ENCODE measurements at places on chromosomes 4 and X.

GRCh38 chr4:39637221-39637585 is 1.5 kb downstream of the SMIM14 start:
- DNase-seq = no peak

DNA sequence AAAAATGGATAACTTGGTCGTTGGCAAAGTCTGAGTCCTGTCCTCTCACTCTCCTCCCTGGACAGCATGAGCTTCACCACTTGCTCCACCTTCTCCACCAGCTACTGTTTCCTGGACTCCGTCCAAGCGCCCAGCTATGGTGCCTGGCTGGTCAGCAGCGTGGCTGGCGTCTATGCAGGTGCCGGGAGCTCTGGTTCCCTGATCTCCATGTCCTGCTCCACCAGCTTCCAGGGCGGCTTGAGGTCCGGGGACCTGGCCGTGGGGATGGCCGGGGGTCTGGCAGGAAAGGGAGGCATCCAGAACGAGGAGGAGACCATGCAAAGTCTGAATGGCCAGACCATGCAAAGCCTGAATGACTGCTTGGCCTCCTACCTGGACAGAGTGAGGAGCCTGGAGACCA is 100.8 kb downstream of the NCAPG start:
- DNase-seq = no peak

DNA sequence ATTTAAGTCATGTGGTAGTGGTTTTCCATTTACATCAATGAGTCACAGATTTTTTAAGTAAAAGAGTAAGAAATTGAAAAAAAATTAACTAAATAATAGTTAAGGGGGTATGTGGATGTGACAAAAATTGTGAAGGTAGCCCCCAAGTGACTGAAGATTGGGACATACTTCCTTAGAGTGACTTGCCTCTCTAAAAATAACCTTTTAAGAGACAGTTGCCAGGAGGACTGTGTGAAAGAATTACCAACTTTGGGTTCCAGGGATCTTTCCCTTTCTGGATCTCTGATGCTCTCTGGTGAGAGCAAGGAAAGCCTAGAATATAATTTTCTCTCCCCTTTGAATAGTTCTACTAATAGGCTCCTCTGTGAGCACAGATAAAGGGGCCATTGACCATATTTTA is 42.7 kb downstream of the NHSL2 start:
- DNase-seq = no peak

GRCh38 chrX:127085939-127086338 is 266.4 kb downstream of the PRR32 start:
- no peak for DNase-seq

GRCh38 chrX:23797371-23798128 is 14.6 kb downstream of the SAT1 start:
- DNase-seq = no peak

GRCh38 chr4:15794905-15795304 is 16.8 kb downstream of the CD38 start:
- DNase-seq = no peak

GRCh38 chr4:74161666-74162450 is 3.9 kb downstream of the MTHFD2L start:
- DNase-seq = no peak

- no peak for DNase-seq
Observed at GRCh38 chrX:111339212-111339611, 68.9 kb upstream of the CAPN6 start.

DNA sequence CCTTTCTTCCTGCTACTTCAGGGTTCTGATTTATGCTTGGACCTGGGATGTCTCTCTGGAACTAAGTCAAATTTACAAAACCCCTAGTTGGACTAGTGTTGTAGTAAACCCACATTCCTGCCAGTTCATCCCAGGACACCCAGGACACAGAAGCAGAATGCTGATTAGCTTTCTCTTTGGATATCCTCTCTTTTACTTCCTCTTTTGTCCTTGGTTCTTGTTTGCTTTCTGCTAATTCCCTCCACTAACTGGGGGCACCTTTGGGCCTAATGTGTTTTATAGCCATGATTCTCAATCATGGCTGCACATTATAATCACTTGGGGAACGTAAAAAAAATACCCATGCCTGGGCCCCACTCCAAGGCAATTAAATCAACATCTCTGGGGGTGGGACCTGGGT is 42.5 kb downstream of the LANCL3 start:
- DNase-seq = no peak

DNA sequence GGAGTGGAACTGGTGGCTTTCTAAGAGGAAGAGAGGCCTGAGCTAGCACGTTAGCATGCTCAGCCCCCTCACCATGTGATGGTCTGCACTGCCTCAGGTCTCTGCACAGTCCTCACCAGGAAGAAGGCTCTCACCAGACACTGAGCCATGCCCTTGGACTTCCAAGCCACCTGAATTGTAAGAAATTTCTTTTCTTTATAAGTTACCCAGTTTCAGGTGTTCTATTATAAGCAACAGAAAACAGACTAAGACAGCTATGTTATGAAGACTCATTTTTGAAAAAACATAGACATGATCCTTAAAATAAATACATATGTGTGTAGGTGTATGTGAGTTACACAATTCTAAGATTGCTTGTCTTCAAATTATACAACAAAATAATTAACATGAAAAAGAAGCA is 74.7 kb downstream of the CEP44 start:
- DNase-seq = no peak

GRCh38 chr4:182320580-182320979 is 77.4 kb downstream of the TENM3 start:
- DNase-seq = no peak
